ENCODE measurements at places on chromosomes 12 and 14.

DNA sequence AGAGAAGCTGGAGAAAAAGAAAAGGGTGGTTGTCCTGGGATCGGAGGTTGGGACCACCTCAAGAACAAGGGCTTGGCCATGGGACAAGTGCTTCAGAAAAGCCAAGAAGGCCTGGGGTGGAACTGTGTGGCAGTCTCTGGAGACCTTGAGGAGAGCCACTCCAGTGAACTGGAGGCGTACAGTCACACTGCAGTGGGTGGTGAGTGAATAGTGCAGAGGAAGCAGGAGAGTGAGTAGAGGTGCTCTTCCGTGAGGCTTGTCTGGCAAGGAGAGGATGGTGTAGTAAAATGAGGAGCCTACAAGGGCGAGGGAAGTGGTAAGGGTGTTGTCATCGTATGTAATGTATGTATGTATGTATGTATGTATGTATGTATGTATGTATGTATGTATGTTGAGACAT is 20.9 kb downstream of the RASSF3 start:
- no peak for DNase-seq

GRCh38 chr12:57235017-57235727 is 5.7 kb downstream of the SHMT2 start:
- no peak for DNase-seq

GRCh38 chr14:102825307-102826095 is 48.3 kb downstream of the TRAF3 start:
- DNase-seq, result no peak

- no peak for DNase-seq
Measured at GRCh38 chr14:98249476-98249875, 1022.5 kb downstream of the BCL11B start.

- no peak for DNase-seq
Measured at GRCh38 chr12:70929029-70929428, 8.5 kb upstream of the PTPRR start.

DNA sequence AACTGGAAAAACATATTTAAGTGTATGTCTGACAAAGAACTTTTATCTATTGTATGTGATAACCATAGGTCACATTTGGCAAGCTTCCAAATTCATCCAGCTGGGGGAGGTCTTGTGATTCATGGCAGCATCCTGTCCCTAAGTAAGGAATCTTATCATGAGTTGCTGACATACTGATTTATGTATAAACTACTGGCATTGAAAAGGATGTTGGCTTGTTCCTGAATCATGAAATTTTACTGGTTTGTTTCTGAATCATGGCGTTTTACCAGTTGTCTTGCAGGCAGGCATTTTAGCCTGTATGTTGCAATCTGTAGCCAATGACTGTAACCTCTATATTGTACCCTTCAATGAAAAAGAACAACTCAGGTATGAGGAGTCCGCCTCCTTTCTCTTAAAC is 244.8 kb downstream of the IPO8 start:
- DNase-seq, result no peak

GRCh38 chr12:112347581-112347982 is 34.6 kb downstream of the HECTD4 start:
- no peak for DNase-seq

DNA sequence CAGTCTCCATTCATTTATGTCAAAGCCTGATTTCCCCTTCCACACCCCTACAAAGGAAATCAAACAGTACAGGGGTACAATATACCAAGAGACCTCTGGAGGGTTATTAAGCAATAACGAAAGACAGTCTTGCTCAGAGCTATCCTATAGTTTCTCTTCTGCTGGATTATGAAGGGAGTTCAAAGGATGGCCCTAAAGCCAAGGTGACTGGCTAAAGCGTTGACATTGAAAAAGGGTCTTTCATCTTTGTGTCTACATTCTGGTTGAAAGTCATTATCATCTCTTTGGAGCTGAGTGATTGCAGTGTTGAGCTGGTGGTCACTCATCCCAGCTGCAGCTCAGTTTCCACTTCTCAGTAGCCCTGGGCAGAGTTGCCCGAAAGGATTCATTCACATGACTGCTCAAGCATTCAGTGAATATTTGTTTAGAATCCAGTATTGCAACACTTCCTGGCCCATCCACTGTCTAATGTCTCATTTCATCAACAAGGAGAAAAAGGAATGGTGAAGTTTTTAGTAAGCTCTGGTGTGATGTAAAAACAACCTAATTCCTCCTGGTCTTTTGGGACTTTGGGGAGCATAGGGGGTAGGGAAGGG is 19.2 kb upstream of the TBX5 start:
- no peak for DNase-seq

DNA sequence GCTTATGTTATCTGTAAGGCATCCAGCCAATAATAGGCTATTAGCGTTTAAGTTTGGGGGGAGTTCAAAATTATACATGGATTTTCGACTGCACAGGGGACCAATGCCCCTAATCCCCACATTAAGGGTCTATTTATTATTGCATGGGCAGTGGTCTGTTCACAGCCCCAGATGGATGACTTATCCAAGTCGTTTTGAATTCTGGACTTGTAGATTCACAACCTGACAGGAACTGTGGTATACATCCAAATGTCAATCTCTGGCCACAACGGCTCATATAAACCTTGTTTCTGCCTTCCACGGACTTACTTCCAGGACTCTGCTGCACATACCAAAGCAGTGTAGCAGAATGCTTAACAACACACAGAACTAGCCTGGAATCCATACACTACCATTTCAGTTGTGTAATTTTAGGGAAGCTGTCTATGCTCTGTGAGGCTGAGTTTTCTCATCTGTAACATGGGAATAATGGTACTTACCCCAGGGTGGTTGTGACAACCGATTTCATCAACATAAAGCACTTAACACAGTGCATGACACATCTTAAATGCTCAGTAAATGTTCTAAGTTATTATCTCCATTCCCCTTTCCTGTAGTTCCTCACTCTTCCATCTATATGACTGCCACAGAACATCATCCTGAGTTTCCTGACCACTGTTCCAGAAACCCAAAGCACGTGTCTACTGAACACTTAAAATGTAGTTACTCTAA is 3.7 kb downstream of the DDX24 start:
- no peak for DNase-seq

DNA sequence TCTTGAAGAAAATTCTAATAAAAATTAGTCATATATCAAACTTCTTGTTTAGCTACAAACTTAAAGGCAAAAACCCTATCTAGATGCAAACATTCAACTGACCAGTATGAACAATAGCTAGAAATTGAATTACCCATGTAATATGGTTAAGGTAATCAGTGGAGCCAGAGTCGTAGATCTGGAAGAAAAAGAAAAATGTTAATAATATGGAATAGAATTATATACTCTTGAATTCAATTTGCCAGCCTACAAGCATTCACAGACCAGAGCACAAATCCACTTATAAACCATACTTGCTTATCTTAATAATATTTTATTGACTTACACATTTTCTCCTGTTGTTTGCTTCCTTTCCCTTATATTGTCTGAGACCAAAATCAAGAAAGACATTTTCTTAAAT is 7.7 kb upstream of the HEATR5A start:
- DNase-seq, result no peak

DNA sequence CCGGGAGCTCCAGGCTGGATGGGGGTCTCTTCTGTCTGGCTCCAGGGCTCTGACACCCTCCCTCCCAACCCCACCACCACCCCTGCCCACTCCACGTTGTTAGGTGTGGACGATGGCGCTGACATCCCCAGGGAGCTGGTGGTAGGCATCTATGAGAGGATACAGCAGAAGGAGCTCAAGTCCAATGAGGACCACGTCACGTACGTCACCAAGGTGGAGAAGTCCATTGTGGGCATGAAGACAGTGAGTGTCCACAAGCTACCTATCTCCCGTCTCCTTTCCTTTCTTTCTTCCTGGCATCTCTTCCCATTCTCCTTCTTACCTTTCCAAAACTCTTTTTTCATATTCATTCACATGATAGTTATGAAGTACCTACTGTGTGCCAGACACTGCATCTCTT is 52.1 kb downstream of the SLC6A12 start:
- DNase-seq, result no peak

- no peak for DNase-seq
Measured at GRCh38 chr12:52771088-52771487, 6.1 kb downstream of the KRT76 start.

GRCh38 chr14:98958632-98959031 is 313.4 kb downstream of the BCL11B start:
- no peak for DNase-seq

- DNase-seq, result no peak
Measured at GRCh38 chr12:130796985-130797686, 41.9 kb downstream of the STX2 start.

DNA sequence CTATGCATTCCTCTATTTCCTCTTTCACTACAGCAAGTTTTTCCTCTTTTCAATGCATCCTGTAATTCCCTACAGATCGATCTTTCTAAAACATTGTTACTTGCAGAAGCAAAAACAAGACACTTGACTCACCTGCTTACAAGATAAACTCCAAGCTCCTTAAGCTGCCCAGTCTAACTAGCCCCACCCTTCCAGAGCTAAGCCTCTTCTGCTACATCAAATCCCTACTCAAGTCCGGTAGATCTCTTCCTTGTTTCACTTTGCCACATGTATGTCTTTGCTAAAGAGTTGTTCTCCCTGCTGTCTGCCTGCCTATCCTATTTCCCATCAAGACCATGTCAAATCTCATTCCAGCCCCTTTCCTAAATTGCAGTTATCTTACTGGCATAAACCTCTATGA is 724.8 kb downstream of the C12orf50 start:
- no peak for DNase-seq

- no peak for DNase-seq
Measured at GRCh38 chr12:15629761-15630160, 159.4 kb downstream of the EPS8 start.

- no peak for DNase-seq
Measured at GRCh38 chr14:24785698-24786097, 151.7 kb upstream of the GZMB start.

DNA sequence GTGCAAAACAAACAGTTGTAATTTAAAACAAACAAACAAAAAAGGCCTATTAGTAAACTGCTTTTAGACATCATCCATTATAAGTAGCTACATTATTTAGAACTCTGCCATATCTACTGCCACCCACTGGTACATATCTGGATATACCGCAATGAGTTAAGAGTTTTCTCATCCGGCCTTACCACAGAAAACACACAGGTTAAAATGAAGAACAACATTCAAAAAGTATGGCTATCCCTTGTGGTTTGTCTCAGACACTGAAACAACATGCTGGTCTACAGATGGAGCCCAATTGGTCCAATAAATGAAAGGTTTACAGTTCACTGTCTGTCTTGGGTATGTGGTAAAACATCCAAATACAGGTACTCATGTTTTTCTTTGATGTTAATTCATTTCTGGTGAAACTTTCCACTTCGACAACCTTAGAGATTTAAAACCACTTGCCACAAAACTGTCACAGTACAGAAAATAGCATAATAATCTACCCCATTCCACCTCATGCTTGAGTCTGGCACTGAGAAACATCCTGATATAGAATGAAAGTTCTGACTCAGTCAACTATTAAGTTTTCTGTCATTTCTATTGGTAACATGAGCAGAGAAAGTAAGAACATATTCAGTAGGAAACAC is 354.3 kb downstream of the CEP128 start:
- no peak for DNase-seq

DNA sequence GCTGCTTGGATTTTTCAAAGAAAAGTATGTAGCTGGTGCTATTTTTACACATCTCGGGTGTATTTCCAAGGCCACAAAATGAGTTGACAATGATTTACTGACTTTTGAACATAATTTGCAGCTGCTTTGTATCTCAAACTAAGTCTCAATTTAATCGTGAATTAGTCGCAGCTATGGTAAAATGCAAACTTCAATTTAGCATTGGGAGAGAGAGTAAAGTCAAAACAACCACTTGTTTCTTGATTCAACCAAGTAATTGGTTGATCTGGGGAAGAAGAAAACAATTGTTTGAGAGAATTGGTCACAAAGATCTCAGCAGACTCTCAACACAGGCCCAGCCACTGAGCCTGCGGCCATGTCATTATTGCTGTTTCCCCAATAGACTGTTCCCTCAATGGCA is 75.0 kb upstream of the DYRK2 start:
- DNase-seq, result no peak
